ENCODE measurements at places on chromosomes 5 and 9.

DNA sequence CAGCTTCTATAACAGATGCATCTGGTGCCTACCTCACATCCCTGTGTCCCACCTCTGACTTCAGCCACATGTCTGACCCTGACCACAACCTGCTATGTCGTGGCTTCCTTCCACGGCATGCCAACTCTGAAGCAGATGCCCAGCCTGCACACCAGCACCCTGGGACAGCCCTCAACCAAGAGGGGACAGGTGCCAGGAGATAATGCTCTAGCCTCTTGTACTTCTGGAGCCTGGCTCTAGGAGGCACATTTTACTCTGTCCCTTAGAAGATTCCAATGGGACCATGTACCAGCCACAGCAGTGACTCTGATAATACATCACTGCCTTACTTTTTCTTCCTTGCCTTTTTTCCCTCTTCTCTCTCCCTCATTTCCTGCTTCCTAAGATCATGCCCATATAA lies 51.4 kb downstream of the EBF1 start:
- DNase-seq = no peak

DNA sequence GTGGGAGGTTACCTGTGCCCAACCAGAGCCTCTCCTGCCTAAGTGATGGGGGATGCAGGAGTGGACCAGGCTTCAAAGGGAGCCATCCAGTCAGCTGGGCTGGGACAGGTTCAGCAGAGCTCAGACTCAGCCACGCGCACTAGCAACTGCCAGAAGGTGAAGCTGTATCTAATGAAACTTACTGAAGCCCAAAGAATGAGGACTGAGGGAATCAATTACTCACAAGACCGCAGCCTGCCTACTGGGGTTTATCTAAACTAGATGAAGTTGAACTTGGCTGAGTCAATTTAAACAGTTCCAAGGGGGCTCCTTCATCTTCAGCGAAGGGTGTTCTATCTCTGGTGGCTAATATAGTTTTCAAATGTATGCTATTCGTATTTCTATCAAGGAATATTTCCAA lies 11.4 kb downstream of the HAND1 start:
- DNase-seq = no peak

- DNase-seq = no peak
Observed at GRCh38 chr5:144915452-144915851, 744.8 kb downstream of the KCTD16 start.

- no peak for DNase-seq
Observed at GRCh38 chr9:132881826-132882225, 3.1 kb downstream of the SPACA9 start.

DNA sequence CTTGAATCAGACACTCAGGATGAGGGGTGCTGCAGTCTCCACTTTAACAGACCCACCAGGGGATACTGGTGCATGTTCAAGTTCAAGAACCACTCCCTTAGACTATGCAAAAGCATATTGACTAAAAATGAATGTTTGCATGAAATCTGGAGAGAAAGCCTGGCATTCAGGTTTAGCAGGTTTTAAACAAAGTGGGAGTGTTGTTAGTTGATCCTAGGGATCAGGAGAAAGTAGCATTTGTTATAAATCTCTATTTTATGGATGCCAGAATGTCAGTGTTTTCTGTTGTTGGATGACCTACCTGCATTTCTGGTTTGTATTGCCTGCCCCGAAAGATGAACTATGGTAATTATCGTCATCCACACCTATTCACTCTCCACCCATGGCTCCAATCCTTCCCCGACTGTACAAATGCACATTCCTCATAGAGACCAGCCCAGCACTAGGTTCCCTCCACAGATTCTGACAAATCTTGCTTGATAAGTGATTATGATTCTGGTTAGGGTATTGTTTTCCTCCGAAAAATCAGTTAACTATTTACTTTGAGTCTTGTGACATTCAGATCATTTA lies 17.2 kb downstream of the TMEM252 start:
- no peak for DNase-seq

DNA sequence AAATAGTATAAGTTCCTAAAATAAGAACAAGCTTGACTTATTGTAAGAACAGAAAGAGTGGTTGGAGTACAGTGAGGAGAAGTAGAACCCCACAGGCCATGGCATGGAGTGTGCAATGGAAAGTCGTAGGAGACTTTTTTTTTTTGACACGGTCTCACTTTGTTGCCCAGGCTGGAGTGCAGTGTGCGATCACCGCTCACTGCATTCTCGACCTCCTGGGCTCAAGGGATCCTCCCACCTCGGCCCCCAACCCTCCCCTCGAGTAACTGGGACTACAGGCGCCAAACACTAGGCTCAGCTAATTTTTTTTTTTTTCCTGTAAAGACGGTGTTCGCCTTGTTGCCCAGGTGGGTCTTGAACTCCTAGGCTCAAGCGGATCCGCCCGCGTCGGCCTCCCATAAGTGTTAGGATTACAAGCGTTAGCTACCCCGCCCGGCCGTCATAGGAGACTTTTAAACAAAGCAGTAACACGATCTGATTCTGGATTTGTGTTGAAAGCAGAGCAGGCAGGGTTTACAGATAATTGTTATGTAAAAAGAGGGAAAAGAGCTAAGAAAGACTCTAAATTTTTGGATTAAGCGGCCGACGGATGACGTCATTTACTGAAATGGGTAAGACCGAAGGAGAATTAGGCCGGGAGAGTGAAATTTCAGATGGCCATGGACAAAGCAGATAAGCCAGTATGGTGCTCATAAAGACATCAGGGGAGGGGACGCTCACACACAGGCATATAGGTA lies 752 bp downstream of the TSTD2 start:
- DNase-seq = no peak

DNA sequence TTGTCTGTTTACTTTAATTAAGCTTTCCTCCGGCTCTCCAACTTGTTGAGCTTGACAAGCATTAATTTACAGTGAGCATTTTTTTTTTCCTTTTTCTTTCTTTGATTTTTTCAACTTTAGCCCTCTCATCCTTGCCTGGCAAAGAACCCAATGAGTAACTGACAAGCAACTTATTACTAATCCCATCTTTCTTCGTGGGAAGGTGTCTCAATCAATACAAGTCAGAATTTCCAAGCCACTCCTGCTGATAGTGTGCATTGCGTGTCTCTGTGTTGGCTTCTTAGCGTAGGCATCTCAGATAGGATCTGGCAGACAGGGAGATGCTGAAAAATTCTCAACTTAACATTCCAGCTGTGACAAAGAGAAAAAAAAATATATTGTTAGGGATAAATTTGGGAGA lies 527.7 kb upstream of the WWC1 start:
- DNase-seq = no peak
